Stimulated activated CD4-positive, alpha-beta T cell treated with anti-CD3 and anti-CD28 coated beads, TNF-alpha, amount 100 ng/mL, for 48 hours (primary cell): ENCODE measurements at places on chromosomes 6 and 20.

GRCh38 chr6:112253841-112254816, at the start of gene LAMA4:
TSS of gene LAMA4 (minus strand) at chr6:112254567. CDS start at chr6:112254150, 417 bp downstream.
- DNase-seq = no peak

- DNase-seq = no peak
Observed at GRCh38 chr6:43740321-43740960, 29.6 kb upstream of the VEGFA start.

- DNase-seq = no peak
Observed at GRCh38 chr6:157652601-157653363, 170.3 kb upstream of the SNX9 start.

DNA sequence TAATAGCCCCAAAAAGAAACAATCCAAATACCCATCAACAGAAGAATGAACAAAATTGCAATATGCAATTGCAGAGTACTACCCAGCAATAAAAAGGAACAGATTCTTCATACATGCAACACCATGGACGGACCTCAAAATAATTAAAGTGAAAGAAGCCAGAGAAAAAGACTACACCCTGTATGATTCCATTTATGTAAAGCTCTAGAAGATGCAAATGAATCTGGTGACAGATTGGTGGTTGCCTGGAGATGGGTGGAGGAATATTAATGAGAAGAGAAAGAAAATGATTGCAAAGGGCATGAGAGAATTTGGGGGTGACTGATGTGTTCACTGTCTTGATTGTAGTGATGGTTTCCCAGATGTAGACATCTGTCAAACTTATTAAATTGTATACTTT, 51.8 kb downstream of the HECA start:
- DNase-seq = no peak

GRCh38 chr6:155154158-155154830, 109.5 kb upstream of the CLDN20 start:
- no peak for DNase-seq

- no peak for DNase-seq
Observed at GRCh38 chr6:46704562-46704961, 16.9 kb downstream of the TDRD6 start.

GRCh38 chr20:50193836-50194421, 3.3 kb downstream of the CEBPB start:
- DNase-seq = no peak

- no peak for DNase-seq
Observed at GRCh38 chr6:101086473-101086872, 205.3 kb upstream of the ASCC3 start.

GRCh38 chr6:138517635-138518034, 18.3 kb upstream of the NHSL1 start:
- DNase-seq = peak; percentile 14

- no peak for DNase-seq
Observed at GRCh38 chr6:113449051-113449450, 408.1 kb upstream of the MARCKS start.

GRCh38 chr6:75853806-75854205, 104.8 kb downstream of the MYO6 start:
- no peak for DNase-seq

DNA sequence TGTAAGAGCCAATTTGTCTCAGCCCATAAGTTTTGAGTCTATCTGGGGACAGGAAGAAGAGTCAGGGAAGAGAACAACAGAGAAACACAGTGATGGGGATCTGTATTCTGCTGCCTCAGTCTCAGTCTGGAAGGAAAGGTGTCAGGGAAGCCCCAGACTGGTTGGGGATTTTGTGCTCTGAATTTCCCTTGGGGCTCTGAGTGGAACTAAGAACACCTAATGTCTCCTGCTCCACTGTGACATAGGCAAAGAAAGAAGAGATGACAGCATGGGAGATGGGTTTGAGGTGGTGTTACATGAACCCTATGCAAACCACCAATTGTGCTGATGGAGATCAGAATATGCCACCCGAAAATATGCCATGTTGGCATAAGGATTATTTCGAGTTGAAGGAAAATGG, 139.5 kb upstream of the MYLIP start:
- DNase-seq = no peak

GRCh38 chr6:143294265-143294860, 156.1 kb downstream of the ADAT2 start:
- DNase-seq = no peak

DNA sequence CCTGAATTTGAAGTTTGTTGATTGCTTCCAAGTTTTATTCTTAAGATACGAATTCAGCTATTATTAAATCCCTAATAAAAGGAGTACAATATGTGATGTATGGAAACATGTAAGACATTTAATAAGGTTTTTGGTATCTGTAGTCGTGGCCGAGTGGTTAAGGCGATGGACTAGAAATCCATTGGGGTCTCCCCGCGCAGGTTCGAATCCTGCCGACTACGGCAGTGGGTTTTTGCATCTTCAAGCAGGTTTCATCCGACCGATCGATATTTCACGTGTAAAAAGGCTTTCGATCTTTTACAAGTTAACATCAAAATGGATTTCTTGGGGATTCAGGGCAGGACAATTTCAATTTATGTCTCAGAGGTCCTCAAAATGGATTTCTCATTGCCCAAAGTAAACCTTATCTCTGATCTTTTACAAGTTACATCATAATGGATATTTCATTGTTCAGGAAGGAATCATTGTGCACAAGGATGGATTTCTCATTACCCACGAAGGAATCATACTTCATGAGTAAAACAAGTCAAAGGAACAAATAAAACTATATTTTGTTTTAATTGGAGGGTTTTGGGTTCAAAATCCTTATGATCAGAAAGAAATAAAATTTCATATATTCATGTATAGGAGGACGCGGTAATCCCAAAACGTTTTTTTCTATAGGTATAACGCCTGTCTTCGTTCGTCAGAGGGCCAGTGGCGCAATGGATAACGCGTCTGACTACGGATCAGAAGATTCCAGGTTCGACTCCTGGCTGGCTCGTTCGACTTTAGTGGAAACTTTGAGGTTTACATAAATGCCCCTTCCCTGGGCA, 37.3 kb upstream of the BTN3A2 start:
- no peak for DNase-seq

- DNase-seq = no peak
Observed at GRCh38 chr20:10648651-10649050, 25.1 kb downstream of the JAG1 start.

DNA sequence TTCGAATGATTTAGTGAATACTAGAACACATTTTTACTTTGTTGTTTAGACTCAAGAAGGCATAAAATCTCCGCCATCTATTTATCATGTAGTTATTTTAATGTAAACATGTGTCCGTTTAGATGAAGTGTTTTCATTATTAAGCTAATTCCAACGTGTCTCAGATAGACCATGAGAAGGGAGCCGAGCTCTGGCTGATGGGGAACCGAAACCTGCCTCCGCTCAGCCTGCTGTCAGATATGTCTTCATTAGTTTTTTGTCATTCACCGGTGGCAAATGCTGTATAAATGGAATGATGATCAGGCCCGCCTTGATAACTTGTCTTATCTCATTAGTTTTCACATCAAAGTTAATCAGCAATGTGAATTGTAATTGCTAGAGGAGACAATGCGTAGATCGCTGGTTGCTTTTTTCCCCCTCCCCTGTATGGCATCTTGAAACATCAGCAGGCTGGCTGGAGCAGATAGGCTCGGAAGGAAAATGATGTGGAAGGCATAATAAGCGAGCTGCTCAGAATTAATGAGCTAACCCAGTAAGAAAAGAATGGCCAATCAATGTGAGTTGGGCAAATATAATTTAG, 136.4 kb downstream of the LINC00237 start:
- DNase-seq = no peak

DNA sequence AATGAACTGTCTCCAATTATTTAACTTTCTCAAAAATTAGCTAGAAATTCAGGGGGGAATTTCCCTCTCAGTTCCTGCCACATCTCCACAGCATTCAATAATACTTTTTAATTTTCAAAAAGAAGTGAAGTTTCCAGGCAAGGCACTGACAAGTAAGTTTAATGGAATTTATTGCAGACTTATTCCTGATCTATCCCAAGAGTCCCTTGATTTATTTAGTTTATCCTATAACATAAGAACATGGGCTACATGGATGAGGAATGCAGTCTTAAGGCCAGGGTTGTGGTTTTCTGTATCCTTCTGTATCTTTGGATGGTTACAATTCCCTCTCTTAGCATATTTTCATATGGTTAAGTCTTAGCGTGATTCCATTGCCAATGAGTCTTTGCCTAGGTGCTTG, 126.5 kb downstream of the TSHZ2 start:
- DNase-seq = no peak

GRCh38 chr6:48701572-48701971, 590.6 kb upstream of the PTCHD4 start:
- no peak for DNase-seq

GRCh38 chr6:152472325-152472724, 164.8 kb downstream of the SYNE1 start:
- DNase-seq = no peak

DNA sequence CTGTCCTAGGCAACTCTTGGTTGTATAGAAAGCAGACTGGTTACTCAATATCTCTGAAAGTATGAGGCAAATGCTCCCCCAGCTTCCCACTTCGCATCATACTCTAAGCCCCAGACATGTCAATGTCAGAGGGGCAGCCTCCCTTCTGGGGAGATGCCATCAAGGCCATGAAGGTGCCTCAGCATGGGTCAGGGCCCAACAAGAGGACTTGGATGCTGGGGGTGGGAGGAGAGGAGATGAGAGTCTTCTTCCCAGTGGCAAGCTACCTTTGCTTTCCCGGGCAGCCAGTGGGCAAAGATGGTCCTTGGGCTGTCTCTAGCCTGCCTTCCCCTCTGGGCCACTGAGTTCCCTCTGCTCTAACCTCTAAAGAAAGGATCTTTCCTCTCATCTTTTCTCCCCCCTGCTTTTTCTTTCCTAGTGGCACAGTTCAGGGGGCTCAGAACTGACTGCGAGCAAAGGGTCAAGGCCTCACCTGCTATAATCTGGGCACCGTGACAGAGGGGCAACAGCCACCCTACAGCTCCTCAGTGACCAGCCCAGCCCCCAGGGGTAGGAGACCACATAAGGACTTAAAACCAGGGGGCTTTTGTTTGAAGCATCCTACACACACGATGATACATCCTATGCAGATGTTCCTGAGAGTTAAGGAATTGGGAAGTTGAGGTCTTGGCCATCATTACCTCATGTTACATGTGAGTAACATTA, 26.2 kb downstream of the MOCS1 start:
- DNase-seq = no peak

- DNase-seq = no peak
Observed at GRCh38 chr20:6919792-6920468, 152.4 kb downstream of the BMP2 start.

DNA sequence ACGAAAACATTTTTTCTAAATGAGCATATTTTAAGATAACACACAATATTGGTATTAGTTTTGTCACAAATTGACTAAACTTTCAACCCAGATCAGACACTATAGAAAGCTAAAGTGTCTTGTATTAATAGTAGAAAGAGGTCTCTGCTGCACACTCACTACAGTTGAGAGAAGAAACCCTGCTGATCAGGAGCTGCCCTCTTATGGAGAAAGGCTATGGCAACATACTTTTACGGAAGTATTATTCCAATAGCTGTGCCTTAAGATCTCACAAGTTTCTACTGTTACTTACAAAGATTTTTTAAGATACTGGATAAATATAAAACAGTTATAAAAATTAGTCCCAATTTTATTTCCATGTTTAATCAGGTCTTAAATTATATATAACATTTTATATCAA, 155.7 kb downstream of the RIMS1 start:
- no peak for DNase-seq

GRCh38 chr20:54680872-54681619, 205.7 kb downstream of the DOK5 start:
- DNase-seq = no peak

GRCh38 chr20:1317545-1318255, 11.2 kb downstream of the SDCBP2 start:
- DNase-seq = no peak

- peak; percentile 27 for DNase-seq
Observed at GRCh38 chr6:87139236-87139635, 16.1 kb upstream of the ZNF292 start.

DNA sequence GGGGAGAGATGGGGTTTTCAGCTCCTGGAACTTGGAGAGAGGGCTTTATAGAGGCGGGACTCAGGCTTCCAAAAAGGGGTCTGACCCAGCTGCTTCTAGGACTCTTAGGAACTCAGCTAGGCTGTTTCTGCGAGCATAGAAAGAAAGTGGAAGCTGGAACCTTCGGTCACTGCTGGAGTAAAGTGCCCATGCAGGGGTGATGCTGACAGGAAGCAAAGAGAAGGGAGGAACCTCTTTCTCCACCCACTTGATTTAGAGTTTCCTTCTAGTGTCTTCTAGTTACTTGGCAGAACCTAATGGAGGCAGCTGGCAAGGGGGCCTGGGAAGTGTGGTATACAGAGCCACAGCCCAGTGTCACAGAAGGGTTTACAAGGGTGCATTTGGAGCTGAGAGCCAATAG, 283.6 kb downstream of the QKI start:
- DNase-seq = no peak

DNA sequence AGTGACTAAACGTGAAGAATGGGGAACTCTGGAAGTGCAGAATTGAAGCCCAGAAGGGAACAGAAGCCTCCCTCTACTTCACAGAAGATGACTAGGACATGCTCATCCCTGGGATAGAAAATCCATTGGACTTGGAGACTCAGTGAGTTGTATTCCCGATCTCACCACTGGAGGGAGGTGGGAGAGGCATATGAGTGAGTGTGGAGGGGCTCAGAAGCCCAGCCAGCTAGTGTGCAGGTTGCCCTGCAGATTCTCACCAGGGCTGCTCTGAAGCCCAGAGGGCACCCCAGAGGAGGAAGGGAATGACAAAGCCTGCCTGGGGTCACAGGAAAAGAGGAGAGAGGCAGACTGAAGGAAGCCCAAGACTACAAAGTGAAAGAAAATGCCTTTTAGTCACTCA, 42.1 kb upstream of the HLA-E start:
- DNase-seq = no peak
